ENCODE measurements at places on chromosomes 7 and 10.

DNA sequence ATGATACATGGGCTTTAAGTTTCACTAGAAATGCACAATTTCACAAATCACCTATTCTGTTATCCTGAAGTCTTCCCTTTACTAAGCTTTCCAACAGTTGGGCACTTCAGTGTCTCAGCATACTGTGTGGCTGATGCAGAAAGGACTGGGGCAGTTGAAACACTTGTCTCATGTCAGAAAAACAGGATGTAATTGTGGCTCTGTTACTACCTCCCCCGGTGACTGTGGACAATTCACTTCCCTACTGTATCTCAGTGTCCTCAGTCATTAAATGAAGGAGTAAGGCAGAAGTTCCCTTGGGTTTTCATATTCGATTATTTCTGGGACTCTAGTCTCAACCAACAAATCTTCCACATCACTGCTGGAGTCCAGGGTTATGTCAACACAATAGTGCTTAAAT lies 17.9 kb downstream of the ANKRD22 start:
- DNase-seq = no peak

- DNase-seq = peak; percentile 8
Observed at GRCh38 chr10:58511765-58512490, 744 bp upstream of the BICC1 start.

- DNase-seq = peak; percentile 68
Observed at GRCh38 chr7:94374721-94375566, 19.8 kb upstream of the COL1A2 start.

GRCh38 chr7:92279396-92280031 lies 33.7 kb downstream of the ANKIB1 start:
- no peak for DNase-seq

- DNase-seq = no peak
Observed at GRCh38 chr10:52653263-52653909, 119.2 kb downstream of the MBL2 start.

GRCh38 chr7:66500087-66500486 lies 128.6 kb upstream of the KCTD7 start:
- no peak for DNase-seq

- no peak for DNase-seq
Observed at GRCh38 chr10:76763376-76763775, 874.2 kb downstream of the KCNMA1 start.

DNA sequence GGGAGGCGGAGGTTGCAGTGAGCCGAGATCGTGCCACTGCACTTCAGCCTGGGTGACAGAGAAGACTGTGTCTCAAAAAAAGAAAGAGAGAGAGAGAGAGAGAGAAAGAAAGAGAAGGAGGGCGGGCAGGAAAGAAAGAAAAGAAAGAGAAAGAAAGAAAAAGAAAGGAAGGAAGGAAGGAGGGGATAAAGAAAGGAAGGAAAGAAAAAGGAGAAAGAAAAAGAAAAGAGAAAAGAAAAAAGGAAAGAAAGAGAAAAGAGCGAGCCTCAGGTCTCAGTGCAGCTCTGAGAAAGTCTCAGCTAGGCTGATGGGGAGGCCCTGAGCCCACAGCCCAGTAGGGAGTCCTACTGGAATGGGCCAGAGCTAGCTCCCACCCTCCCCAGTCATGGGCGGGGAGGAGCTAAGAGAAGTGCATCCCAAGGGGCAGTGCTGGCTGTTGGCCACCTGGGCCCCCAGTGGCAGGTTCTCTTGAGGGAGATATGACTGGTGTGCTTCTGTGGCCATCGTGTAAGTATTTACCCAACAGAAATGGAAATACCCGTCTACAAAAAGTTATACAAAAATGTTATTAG lies 69.3 kb downstream of the ABRAXAS2 start:
- DNase-seq = peak; percentile 65

DNA sequence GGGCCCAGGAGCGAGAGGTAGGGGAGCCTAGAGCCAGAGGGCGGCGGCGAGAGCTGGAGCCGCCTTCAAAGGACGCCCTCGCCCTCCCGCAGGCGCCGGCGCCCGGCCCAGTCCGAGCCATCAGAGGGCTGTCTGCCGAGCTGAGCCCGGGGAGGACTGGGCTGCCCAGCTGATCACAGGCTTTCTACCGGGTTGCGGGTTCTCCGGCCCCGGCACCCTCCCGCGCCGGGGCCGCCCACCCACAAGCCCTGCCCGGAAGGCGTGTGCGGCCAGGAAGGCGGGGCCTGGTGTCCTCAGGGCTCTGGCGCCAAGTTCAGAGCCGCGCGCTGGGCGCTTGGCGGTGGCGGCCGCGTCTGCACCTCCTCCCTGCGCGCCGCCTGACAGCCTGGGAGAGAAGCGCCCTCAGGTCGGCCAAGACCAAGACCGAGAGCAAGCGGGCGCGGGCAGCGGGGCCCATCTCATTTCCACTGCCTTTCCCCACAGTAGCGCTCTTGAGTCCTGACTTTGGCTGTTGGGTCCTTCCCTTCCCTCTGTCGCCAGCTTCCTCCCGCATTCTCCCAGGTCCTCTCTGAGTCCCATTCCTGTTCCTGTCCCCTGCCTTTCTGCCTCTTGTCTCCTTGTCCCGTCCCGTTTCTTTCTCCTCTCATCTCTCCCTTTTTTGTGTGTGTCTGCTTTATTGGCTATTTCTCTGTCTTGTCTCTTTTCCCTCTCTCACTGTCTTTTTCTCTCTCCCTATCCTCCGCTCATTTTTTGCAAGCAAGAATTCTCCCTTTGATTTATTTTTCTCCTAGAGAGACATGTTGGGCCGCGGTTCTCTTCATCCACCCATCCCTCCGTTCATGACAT lies 60.6 kb upstream of the MSMB start:
- DNase-seq = peak; percentile 72

GRCh38 chr7:132112106-132112505 lies 464.2 kb downstream of the PLXNA4 start:
- DNase-seq = no peak

- no peak for DNase-seq
Observed at GRCh38 chr10:17801507-17801906, 7.6 kb upstream of the MRC1 start.

DNA sequence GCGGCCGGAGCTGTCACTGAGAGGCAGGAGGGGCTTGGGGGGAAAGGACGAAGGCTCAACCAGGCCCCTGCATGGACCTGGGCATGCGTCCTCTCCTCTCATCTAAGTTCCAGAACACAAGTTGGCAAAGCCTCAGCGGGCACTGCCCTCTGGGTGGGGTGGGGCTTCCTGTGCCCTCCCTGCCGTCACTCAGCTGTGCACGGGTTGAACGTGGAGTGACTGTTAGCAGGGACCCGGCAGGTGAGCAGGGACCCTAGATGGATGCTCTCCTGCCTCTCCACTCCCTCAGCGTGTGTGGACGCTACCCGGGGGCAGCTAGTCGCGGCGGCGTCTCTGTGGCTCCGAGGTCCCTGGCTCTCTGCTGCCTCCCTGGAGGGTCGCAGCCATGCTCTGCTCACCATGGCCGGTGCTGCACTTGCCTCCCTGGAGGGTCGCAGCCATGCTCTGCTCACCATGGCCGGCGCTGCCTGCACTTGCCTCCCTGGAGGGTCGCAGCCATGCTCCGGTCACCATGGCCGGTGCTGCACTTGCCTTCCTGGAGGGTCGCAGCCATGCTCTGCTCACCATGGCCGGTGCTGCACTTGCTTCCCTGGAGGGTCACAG lies 36.4 kb upstream of the TTYH3 start:
- no peak for DNase-seq

- no peak for DNase-seq
Observed at GRCh38 chr10:49173853-49174252, 14.3 kb downstream of the TMEM273 start.

DNA sequence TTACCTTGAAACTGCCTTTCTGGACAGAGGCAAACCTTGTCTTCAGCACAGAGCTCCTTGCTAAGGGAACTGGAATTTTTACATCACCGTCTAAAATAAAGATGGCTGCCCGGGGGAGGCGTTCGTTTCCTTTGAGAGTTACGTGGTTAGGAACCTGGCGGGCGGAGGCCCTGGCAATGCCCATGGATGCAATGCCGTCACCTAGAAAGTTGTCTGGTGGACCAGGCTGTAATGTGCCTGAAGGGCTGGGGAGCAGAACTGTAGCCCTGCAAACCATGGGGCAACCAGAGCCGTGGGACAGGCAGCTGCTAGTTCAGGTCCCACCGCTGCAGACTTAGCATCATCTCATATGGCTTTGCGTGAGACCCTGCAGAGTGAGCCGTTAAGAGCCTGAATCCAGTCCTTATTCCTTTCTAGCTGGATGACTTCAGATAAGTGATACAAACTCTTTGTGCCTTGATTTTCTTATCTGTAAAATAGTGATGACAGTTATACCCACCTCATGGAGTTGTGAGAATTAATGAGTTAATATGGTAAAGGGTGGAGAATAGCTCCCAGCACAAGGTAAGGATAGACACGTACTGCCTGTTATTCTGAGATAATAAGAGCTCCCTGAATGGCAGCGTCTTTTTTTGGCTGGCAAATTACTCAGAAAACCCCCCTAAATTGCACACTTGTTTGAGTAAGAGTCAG lies 219.7 kb downstream of the EMX2 start:
- DNase-seq = no peak

DNA sequence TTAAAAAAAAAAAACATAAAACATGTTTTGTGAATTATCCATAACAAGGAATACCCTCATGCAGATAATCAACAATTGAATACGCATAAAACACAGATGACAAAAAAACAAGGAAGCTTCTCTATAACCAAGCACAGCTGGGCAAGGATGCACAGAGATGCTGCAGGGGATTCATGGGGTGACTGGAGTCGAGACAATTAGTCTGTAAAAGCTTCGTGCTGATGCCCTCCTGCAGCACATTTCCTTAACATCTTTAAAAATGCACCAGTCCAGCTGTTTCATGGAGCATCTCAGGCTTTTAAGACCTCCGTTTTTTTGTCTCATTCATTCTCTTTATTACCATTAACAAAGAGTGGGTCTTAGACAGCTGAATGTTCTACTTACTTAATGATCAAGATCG lies 794.0 kb upstream of the C7orf33 start:
- DNase-seq = no peak

- no peak for DNase-seq
Observed at GRCh38 chr10:30007406-30007805, 52.0 kb downstream of the JCAD start.

Measured in iPS-NIHi11 (cell line).